ENCODE measurements at places on chromosomes 1 and 21.

GRCh38 chr1:242662886-242663285 lies 138.4 kb upstream of the PLD5 start:
- DNase-seq: no peak

DNA sequence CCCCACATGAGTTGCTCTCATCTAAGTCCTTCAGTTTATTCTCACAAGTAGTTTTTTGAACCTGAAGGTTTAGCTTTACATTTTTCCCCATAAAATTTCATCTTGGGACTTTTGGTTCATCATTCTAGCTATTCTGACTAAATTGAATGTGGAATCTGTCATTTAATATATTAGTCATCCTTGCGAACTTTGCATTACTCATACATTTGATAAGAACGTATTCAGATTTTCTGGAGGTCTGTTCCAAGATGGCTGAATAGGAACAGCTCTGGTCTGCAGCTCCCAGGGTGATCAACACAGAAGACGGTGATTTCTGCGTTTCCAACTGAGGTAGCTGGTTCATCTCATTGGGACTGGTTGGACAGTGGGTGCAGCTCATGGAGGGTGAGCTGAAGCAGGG lies 59.8 kb upstream of the CSF1 start:
- no peak for DNase-seq

GRCh38 chr1:91440847-91441246 lies 36.2 kb upstream of the HFM1 start:
- no peak for DNase-seq

DNA sequence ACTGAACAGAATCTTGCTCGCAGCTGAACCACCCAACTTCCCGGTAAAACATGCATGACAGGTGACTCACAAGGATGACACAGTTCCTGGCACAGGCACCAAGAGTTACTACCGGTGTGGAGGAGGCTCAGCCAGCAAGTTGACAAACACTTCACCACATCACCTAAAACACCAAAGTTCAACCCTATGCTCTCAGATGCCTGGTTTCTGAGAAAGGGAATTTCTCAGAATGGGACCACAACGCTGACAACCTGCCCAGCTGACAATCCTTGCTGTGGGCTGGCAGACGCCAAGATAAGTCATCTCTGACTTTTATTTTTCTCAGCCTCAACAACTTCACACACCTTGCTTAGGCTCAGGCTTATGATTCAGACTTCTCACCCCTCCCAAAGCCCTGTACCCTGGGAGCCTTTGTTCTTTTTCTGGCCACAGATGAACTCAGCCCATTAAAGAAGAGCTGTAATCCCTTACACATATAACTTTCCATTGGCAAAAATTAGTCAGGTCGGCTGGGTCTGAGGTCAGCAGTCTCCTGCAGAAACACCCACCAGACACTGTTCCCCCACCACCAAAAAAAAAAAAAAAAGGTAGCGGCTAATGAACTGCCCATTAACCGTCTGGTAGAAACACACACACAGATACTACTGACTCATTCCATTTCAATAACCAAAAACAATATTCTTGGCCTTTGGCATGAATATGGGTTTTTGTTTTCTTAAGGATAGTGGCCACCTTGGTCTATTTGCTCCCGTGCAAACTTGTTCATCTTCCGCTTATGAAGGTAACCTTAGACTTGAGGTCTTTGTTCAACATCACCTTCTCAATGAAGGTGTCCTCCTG lies 10.8 kb upstream of the TIAM1 start:
- DNase-seq: peak; percentile 90

- DNase-seq: no peak
These were observed 7.6 kb downstream of the KPNA6 start for GRCh38 chr1:32115496-32115895.

GRCh38 chr1:116711263-116711840 lies 42.9 kb upstream of the CD2 start:
- DNase-seq: no peak

DNA sequence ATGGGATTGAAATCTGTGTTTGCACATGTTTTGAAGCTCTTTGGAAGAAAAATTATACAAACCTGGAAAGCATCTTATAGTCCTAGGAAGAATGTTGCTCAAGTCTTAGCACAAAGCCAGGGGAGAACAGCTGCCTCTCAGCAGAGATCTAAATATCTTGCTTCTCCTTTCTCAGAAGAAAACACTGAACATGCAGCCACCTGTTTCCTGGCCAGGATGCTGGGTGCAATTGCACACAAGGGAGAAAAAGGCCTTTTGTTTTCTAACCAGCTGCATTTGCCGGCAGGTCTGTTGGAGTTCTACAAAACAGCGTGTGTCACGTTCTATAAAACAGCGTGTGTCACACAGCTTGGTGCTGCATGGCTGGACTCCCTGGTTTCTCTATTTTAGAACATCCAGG lies 259.6 kb upstream of the PLD5 start:
- no peak for DNase-seq

DNA sequence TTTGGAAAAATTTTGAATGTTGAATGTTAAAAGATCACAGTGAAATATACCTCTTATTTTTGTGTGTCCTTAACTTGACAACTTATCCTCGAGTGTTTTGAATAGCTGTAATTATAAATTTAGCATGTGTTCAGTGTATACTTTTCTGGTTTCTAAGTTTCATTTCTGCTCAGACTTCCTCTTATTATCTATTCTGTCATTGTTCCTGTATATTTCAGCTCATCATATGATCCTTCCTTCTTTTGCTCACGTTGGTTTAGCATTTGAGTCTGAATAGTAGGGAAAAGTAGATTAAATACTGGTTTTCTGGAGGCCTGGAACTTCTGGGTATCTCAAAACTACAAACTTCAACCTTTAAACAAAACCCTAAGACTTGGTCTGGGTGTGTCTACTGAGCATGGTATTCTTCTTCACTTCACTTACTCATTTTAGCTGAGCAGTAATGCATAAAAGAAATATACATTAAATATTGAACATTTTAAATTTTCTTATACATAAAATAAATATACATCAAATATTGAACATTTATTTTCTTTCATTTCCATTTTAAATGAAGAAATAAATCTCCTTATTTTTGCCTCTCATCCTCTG lies 3.3 kb upstream of the ATP6V1G3 start:
- no peak for DNase-seq

DNA sequence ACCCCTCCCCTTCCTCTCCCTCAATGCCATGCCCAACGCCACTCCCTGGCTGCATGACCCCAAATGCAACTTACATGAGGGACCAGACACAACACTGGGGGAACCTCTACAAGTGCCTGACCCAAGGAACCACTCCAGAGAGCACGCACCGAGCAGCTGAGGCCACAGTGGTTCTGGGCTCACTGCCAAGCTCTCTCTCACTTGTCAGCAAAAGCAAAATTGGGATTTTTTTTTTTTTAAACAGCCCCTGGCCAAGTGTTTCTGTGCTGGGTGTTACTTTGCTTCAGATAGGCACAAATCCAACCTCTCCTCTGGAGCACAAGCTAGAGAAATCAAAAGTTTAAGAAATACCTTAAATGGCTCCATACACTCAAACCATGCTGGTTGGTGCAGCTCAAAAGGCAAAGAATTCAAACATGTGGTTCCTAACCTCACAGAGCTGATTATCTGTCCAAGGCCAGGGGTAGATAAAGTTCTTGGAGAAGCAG lies 363.0 kb downstream of the SETD4 start:
- DNase-seq: no peak

GRCh38 chr1:236809148-236809547 lies 14.1 kb downstream of the MTR start:
- DNase-seq: no peak

GRCh38 chr1:28512058-28512611 lies 6.3 kb downstream of the RCC1 start:
- DNase-seq: no peak

DNA sequence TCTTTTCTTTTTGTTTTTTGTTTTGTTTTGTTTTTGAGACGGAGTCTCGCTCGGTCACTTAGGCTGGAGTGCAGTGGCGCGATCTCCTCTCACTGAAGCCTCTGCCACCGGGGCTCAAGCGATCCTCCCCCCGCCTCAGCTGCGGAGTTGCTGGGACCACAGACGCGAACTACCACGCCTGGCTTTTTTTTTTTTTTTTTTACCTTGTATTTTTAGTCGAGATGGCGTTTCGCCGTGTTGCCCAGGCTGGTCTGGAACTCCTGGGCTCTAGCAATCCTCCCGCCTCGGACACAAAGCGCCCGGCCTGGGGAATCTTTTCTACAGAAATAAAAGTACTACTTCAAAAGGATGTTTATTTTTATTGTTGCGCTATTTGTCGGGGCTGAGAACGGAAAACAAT lies 1.1 kb upstream of the SETDB1 start:
- no peak for DNase-seq

GRCh38 chr21:25396135-25396711 lies 211.1 kb downstream of the MRPL39 start:
- DNase-seq: no peak

- DNase-seq: no peak
These were observed 145.0 kb upstream of the DUSP10 start for GRCh38 chr1:221886743-221887414.

- no peak for DNase-seq
These were observed 183.6 kb downstream of the ETS2 start for GRCh38 chr21:38989379-38989744.

GRCh38 chr21:36544545-36544944 lies 64.6 kb upstream of the CLDN14 start:
- no peak for DNase-seq

DNA sequence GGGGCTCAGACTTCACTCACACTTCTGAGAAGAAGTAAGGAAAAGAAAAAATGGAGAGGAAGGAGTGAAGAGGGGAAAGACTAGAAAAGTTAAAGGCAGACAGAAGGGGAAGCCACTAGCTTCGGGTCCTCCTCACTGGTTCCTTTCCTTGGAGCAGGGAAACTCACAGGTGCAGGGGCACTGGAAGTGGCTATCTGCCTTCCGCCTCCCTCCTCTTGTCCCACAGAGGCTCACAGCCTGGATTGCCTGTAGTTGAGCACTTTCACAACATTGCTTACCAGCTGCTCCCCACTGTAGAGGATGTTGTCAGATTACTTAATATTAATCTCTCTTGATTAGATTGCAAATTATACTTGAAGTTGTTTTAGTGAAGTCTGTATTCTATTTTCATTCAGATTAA lies 21.6 kb upstream of the ABCA4 start:
- DNase-seq: no peak

DNA sequence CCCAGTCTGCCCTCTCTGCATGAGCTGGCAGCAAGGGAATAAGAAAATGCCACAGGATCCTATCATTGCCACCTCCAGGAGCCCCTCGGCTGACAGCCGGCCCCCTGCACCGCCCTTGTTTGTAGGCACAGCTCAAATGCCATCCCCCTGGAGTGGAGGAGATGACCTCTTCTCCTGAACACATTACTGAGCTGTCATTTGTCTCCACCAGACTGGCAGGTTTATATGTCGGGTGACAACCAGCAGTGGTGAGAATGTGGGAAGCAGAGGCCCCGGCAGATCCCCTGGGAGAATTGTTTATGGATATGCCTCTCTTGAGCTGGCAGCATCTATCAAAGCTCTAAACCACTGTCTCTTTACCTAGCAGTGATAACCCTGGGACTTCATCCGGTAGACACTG lies 135.4 kb upstream of the FMN2 start:
- no peak for DNase-seq

DNA sequence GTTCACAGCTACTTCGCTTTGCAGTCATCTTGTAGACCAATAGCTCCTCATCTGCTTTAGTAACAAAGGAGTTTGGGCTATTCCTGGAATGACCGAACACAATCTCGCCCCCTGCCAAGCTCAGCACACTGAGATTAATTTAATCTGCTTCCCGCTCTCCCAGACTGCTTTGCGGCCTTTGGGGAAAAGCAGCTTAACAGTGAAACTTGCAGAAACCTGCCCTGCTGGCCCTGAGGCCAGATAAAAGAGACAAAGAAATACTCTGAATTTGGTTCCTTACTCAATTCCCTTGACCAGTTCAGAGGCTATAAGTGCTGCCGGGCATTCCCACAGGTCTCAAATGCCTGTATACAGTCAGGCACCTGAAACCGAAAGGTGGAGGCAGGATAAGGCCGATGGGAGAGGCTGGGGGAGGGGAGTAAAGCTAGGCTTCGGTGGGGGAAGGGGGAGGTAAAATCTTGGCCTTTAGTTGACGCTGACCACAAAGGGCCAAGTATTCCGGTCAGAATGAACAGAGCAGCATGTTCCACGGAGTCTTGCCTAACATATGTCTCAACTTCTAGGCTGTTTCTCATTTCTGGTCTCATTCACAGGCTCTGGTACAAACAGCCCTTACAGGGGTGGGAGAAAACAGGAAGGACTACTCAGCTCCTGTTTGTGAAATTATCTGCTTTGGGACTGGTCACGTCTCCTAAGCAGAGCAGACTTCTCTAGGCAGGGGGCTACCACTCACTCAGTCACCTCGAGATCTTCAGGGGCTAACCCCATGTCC lies 17.7 kb upstream of the A3GALT2 start:
- no peak for DNase-seq

- DNase-seq: no peak
These were observed 616 bp downstream of the TAF12 start for GRCh38 chr1:28642056-28642846.

- DNase-seq: no peak
These were observed 136.9 kb downstream of the BARHL2 start for GRCh38 chr1:90580176-90580575.

DNA sequence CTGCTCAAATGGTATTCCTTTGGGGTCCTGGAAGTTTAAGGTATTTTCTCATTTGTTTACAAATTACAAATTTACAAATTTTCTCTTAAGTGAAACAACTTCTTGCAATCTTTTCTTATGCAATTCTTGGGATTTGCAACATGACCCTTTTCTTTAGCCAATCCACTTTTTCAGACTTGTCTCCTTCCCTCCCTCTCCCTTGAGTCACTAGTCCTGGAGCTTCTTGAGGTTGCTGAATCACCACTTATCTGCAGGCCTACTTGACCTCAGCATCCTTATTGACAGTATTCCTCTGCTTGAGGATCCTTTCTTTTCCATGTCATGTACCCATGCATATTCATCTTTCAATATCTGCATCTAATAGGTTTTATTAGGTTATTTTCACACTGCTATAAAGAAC lies 302.8 kb upstream of the ADAMTS5 start:
- no peak for DNase-seq

- DNase-seq: no peak
These were observed 18.5 kb downstream of the CSF1 start for GRCh38 chr1:109929170-109929569.

- DNase-seq: peak; percentile 67
These were observed 8.6 kb upstream of the CALML6 start for GRCh38 chr1:1906185-1907097.

All from CD4-positive, alpha-beta T cell treated with Interleukin-6 at 100 ng/mL for 8 hours (primary cell).